ENCODE measurements at places on chromosomes 6 and 20.

DNA sequence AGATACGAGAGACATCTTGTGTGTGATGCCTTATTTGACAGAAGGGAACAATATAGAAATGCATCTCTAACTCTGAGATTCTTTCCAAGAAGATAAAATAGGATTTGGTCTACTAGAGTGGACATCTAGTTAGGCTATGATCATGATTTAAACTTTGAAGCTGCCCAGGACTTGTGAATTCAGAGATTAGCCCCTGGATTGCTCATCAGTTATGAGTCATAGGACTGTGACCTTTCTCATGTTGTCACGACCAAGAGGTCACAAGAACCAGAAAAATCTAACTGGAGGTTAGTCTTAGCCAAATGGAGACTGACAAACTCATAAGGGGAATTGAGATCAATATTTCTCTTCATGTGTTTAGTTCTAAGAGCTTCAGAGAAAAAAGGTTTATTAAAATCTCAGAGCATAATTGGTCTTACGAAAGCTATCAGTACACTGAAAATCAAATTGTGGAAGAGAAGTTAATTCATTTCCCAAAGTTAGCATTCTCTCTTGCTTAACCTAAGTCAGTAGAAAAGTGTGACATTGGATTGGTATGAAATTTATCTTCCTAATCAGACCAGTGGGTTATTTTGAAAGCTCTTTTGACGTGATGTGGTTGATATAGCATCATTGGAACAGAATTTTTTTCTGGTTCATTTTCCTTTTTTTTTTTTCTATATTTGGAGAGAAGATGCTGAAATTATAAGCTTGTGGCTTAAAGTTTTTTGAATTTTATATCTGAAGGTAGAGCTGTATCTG is 245.7 kb downstream of the RNF144B start:
- no peak for DNase-seq

DNA sequence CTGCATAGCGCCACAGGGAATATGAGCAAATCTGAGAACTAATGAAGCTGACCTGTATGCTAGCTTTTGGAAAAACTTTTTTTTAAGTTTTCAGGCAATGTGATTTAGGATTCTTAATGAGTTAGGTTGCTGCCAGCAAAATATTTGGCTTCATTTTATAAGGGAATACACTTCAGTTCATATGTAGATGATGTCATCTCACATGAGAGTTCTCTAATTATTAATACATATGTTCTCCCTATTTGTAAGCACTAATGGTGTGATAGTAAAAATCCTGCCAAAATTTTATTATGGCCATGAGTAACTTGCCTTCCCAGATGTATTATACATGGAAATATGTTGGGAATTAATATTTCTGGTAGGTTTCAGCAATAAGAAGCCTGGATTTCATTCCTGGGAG is 573.8 kb downstream of the EPM2A start:
- DNase-seq, result no peak

DNA sequence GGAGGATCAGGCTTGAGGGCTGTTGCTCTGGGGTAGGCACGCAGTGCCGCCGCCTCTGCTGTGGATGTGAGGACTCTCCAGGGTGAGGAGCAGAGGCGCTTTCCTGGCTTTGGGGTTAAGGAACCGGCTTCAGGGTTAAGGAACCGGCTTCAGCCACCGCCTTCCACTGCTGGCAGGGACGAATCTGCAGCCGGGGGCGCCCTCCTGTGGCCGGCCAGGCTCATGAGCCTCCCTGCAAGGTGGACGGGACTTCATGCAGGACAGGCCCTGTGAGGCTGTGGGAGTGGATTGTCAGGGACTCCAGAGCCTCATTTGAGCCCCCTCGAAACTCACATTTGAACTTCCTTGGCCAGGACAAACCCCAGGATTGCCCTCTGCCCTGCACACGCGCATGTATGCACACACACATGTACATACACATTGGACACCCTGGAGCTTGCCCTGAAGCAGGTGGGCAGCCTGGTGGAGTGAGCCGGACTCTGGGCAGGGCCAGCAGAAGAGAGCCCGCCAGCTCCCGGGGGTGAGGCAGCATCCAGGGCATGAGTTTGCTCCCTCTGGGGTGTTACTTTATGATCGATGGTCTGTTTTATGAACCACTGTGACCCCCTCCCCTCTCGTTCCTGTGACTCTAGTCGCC is 146.9 kb downstream of the PHACTR3 start:
- peak; percentile 73 for DNase-seq

GRCh38 chr6:16132909-16133308 is 4.0 kb downstream of the MYLIP start:
- DNase-seq, result no peak

DNA sequence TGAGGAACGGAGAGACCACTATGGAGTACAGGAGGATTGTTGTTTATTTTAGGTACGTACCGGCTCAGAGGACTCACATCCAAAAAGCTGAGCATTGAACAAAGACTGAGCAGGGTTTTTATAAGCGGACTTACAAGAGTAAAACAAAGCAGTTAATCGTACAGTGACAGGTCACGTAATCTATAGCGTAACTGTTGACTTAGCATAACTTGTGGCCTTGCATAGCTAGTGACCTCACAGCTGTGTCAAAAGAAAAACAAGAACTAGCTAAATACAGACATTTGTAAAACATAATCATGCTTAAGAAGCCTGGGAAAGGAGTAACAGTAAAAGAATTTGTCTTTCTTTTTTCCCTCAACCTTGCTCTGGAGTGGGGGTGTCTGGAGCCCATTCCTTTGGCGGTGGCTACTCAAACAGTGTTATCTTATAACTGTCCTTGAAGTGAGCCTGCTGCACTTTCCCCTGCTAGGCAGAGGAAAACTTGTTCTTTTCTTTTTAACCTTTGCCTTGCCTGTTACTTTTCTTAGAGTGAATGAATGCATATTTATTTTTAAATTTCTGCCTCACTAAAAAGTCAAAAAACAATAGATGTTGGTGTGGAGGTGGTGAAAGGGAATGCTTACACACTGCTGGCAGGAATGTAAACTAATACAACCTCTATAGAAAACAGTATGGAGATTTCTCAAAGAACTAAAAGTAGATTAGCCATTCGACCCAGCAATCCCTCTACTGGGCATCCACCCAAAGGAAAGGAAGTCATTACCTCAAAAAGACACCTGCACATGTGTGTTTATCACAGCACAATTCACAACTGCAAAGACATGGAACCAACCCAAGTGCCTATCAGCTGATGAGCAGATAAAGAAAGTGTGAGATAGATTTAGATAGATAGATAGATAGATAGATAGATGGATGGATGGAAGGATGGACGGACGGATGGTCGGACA is 109.0 kb downstream of the TAF4 start:
- DNase-seq, result no peak

DNA sequence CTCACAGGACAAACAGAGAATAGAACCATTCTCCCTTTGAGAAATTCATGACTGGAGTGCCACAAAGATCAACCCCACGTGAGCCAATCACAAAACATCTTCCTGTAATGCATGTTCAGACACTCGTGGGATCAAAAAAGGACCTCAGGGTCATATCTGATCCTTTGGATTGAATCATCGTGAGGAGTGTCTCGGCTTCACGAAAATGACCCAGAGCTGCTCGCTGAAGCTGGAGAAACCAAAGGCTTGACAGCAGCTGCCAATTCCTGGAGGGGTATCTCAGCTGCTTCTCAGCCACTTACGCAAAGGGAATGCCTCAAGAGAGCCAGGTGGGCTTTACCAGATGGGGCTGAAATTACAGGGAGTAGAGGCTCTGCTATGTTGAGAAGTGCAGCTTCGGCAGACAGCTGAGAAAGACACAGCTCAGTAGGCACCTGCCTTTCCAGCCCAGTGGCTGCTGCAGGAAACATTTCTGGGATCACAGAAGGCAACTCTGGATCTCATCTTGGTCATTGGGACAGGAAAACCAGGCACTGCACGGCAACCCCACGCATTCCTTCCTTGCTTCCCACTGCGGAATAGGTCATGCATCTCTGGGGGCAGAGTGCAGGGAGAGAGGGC is 813.1 kb downstream of the KIF16B start:
- DNase-seq, result no peak

- no peak for DNase-seq
These were observed 93.4 kb downstream of the QKI start for GRCh38 chr6:163507965-163508364.

DNA sequence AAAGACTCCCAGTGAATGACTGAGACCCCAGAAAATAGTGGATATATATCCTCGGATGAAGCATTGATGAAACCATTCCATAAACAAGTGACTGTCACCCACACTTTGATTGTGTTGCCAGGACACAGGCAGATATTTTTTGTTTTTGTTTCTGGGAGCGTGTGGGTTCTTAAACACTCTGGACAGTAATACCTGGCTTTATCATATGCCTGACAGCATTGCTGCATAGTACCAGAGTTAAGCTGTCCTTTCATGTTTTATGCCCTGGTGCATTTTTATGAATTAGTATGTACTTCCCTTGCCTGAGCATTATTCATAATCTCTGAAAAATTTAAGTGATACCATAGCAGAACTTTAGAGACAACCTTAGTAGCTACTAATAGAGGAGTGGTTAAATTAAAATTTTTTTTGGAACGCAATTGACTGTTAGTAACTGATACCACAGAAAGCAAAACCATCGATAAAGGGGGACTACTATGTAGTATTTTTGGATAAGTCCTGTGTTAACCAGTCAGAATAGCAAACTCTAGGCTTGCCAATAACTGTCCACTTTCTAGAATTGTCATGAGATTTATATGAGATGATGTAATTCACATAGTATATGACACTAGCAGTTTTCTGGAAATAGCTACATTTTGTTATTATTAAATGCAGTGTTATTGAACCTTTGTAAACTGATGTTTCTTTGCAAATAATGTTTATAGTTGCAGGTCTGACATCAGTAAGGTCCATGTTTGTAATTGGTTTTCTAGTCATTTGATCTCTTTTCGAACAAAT is 30.4 kb downstream of the SENP6 start:
- DNase-seq, result no peak

DNA sequence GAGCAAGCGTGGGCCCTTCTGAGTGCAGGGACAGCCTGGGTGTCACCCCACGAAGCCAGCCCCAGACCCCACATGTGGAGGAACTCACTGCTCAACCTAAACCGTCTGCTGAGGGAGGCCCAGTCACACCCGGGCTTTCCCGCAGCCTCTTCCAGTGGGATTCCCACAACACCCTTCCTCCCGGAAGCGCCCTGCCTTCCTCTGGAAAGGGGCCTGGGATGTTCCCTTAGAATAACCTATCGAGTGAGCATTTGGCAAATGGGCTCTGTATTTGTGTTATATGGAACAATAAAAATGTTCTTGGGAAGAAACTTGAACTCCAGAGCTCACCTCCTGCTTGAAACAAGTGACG is 100.0 kb upstream of the DUSP22 start:
- DNase-seq, result no peak

DNA sequence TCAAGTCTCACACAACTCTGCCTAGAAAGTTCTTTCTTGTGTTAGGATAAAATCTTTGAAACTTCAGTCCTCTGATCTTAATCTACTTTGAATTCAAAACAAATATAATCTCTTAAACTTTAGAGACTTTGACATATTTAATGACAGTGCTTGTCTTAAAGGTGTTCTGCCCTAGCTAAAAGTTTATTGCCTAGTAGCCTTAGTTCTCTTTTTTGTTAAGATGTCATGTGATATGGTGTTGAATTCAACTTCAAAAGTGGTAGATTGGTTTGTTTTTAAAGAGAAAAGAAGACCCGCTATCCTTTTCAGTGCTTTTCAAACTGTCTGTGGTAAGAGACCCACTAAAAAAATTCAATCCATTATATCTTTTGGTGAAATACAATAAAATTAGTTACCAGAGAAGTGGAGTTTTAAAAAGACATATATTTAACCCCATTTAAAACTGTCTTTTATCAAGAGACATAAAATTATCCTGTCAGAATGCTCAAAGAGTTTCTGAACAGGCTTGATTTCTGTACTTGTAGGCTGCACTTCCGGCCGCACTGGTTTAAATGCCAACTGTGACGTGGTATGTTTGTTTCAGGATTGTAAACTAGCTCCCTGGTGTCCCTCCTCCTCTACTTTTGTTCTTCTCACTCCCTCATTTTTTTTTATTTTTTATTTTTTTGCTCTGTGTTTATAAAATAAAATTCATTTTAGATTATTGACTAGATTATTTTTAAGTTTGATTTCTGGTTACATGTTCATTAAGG is 76.5 kb downstream of the QKI start:
- DNase-seq, result peak; percentile 76

DNA sequence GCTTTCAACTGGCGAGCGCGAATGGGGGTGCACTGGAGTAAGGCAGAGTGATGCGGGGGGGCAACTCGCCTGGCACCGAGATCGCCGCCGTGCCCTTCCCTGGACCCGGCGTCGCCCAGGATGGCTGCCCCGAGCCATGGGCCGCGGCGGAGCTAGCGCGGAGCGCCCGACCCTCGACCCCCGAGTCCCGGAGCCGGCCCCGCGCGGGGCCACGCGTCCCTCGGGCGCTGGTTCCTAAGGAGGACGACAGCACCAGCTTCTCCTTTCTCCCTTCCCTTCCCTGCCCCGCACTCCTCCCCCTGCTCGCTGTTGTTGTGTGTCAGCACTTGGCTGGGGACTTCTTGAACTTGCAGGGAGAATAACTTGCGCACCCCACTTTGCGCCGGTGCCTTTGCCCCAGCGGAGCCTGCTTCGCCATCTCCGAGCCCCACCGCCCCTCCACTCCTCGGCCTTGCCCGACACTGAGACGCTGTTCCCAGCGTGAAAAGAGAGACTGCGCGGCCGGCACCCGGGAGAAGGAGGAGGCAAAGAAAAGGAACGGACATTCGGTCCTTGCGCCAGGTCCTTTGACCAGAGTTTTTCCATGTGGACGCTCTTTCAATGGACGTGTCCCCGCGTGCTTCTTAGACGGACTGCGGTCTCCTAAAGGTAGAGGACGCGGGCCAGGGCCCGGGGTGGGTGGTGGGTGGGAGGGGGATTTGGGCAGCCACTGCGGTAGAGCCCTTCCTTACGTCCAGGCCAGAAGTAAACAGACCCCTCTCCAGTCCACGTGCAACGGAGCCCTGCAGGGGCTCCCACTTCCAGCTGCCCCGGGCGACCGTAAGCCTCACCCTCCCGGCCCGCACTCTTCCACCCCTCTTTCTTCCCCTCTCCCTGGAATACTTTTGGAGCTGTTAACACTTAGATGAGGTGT is 998 bp downstream of the BMP2 start:
- peak; percentile 31 for DNase-seq

GRCh38 chr20:8234580-8234979 is 102.5 kb downstream of the PLCB1 start:
- DNase-seq, result no peak

GRCh38 chr20:15528391-15529111 is 1044.7 kb downstream of the KIF16B start:
- DNase-seq, result no peak

GRCh38 chr6:107877968-107878367 is 53.9 kb upstream of the SCML4 start:
- DNase-seq, result no peak

GRCh38 chr20:2116170-2116940 is 14.7 kb downstream of the STK35 start:
- no peak for DNase-seq

- no peak for DNase-seq
These were observed 340.5 kb upstream of the PRDM1 start for GRCh38 chr6:105745464-105746129.
